ENCODE measurements at places on chromosomes 2 and 18. TPM values are rescaled to one million over a fixed set of nuclear protein-coding genes. Genes with fewer than 3 reads are reported as not detected.

The NYAP2 gene
- total RNA-seq: not detected

The TBR1 gene
- total RNA-seq: not detected

The XIRP2 gene
- total RNA-seq: 0.16 TPM

The ACTR1B gene
- 68.6 TPM for total RNA-seq

The DSG1 gene
- total RNA-seq: not detected

The SS18 gene
- total RNA-seq: 112 TPM

The RASGRP3 gene
- 92.1 TPM for total RNA-seq

The DSC1 gene
- not detected for total RNA-seq

The CNNM4 gene
- 1.6 TPM for total RNA-seq

The MROH2A gene
- total RNA-seq: not detected

The REG3G gene
- not detected for total RNA-seq

The IL1RN gene
- not detected for total RNA-seq

The RETREG2 gene
- 49.7 TPM for total RNA-seq

The ORC2 gene
- 25.5 TPM for total RNA-seq

The NR4A2 gene
- under 0.01 TPM for total RNA-seq

The TCF23 gene
- total RNA-seq: not detected

The FNDC4 gene
- total RNA-seq: 11.6 TPM

The AGXT gene
- total RNA-seq: not detected

The GPBAR1 gene
- total RNA-seq: 0.16 TPM

The SLC9A2 gene
- total RNA-seq: under 0.01 TPM

The REG1B gene
- not detected for total RNA-seq

The MC5R gene
- not detected for total RNA-seq

The SCN3A gene
- 10.2 TPM for total RNA-seq

The LRRTM1 gene
- total RNA-seq: not detected

The EMILIN2 gene
- total RNA-seq: 4.0 TPM

The IL1R1 gene
- 5.3 TPM for total RNA-seq

The SPDYA gene
- total RNA-seq: 1.3 TPM

The MRPS5 gene
- 63.8 TPM for total RNA-seq

The DLGAP1 gene
- 3.7 TPM for total RNA-seq

The LTBP1 gene
- total RNA-seq: 9.2 TPM

The MC4R gene
- not detected for total RNA-seq

The LHCGR gene
- total RNA-seq: not detected

The GALNT5 gene
- total RNA-seq: under 0.01 TPM

The VWC2L gene
- total RNA-seq: not detected

The PGAP1 gene
- total RNA-seq: 11.1 TPM

The EFHD1 gene
- total RNA-seq: 0.16 TPM

The NT5DC4 gene
- not detected for total RNA-seq

The PLEKHH2 gene
- under 0.01 TPM for total RNA-seq

The STEAP3 gene
- total RNA-seq: 8.6 TPM
